ENCODE measurements at places on chromosomes 2 and 18. TPM values are rescaled to one million over a fixed set of nuclear protein-coding genes. Genes with fewer than 3 reads are reported as not detected.
A peak's percentile ranks its signal among the peaks of the same experiment; 100 is the strongest.

The LANCL1 gene
- total RNA-seq = 46.0 TPM

The CHRNG gene
- not detected for total RNA-seq

The ALPI gene
- not detected for total RNA-seq

The SKOR2 gene
- total RNA-seq = not detected

The KCNJ3 gene
- 0.62 TPM for total RNA-seq

The NEUROD1 gene
- not detected for total RNA-seq

The CDK15 gene
- total RNA-seq = 2.3 TPM

The BCL2 gene
- 47.3 TPM for total RNA-seq

The VWC2L gene
- total RNA-seq = not detected

The SLC19A3 gene
- 7.1 TPM for total RNA-seq

The OR6B2 gene
- total RNA-seq = 5.1 TPM

The LOXHD1 gene
- total RNA-seq = 0.89 TPM

The CHRND gene
- total RNA-seq = not detected

The PIEZO2 gene
- 26.8 TPM for total RNA-seq

The AMER3 gene
- total RNA-seq = not detected

The ARHGAP15 gene
- 119 TPM for total RNA-seq

The EFHD1 gene
- total RNA-seq = 41.9 TPM

The HOXD8 gene
- total RNA-seq = 11.9 TPM

- no peak for DNase-seq
Measured at GRCh38 chr2:212005085-212005671, 533.4 kb downstream of the ERBB4 start.

DNA sequence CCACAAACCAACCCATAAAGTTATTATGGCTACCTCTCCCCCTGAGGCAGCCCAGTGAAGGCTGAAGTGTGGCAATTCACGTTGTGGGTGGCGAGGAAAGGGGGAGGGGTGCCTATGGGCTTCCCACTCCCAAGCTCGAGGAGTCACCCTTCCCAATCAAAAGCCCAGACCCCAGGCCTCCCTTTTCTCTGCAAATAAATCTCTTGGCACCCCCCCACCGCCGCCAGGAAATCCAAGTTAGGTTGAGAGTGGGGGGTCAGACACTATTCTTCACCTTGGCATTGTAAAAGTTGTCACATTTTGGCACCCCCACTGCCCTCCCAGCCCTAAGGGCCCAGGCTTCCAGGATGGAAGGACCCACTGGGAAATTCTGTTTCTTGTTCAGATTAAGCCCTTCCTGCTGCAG is 6.9 kb downstream of the ANKRD53 start:
- DNase-seq = peak; percentile 51

DNA sequence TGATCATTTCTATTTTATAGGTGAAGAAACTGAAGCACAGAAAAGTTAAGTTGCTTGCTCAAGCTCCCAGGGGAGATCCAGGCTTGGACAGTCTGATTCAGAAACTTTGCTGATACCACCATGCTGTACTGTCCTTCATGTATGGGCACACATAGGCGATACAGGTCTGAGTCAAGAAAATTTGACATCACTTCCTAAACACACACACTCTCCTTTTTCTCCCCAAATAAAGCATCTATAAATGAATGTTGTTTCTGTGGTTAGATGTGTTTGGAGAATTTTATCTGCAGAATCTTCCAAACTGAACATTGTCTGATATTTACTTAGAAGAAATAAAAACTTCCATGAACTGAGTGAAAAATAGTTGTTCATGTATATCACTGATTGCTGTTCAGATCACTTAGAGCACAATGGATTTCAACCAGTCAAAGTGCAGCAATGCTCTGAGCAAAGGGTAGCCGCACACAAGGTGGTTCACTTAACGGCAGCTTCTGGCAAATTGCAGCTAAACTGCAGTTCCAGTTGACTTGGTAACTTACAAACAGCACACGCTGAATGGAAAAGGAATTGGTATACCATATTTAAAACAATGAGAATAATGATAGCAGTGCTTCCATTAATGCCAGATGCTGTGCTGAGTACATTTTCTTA is 10.0 kb upstream of the AGFG1 start:
- no peak for DNase-seq

DNA sequence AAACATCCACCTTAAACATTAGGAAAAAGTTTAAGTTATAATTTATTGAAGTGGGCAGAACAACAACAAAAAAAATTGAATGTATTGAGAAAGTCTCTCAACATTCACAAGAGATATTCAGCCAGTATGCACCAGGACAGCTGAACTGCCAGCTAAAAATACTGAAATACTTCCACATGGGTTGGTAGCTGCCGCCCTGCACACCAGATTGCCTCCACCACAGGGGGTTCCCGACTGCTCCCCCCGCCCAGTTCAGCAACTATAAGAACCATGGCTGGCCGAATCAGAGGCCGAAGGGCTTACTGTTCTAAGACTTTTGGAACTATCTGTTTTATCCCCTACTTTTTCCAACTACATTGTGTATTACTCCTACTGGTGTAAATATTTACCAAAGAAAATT is 150.0 kb upstream of the LRP1B start:
- no peak for DNase-seq

- DNase-seq = no peak
Measured at GRCh38 chr18:76318607-76319006, 176.4 kb downstream of the ZNF516 start.

GRCh38 chr2:181723731-181724130 is 43.4 kb upstream of the NEUROD1 start:
- DNase-seq = no peak

GRCh38 chr2:85719609-85720240 is 25.6 kb downstream of the GNLY start:
- DNase-seq = no peak

DNA sequence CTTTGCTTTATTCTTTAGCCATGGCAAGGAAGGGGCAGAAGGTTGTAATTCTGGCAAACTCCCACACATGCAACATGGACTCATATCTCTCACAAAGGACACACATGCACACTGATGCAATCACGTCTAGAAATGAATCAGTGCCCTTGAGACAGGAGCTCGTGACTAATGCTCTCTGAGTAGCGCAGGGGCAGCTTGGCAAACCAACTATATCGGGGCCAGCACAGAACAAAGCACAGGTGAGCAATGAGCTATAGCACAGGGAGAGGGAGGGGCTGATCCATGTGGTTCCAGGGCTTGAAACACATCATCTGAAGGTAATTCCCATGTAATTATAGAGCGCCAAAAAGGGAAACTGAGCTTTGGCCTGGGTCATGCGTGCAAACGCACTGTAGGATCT is 165.2 kb upstream of the KLF7 start:
- no peak for DNase-seq

GRCh38 chr2:86223927-86224560 is 24.8 kb downstream of the MRPL35 start:
- no peak for DNase-seq

GRCh38 chr2:133123393-133123792 is 444.9 kb downstream of the NCKAP5 start:
- no peak for DNase-seq

DNA sequence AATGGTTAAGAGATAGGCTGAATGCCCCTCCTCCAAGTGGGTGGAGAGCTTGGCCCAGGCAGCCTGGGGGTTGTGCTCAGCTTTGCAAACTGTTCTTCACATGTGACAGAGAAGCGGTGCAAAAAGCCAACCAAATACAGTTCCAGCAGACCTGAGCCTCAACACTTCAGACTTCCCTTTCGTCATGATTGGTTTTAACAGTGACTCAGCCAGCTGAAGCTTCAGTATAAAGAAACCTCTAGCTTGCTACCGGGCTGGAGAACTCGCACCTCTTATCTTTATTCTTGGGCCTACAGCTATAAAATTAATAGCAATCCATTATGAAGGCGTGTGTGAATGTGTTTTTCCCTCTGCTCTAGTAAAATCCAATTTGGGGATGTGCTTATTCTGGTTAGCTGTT is 20.0 kb downstream of the SETBP1 start:
- no peak for DNase-seq

DNA sequence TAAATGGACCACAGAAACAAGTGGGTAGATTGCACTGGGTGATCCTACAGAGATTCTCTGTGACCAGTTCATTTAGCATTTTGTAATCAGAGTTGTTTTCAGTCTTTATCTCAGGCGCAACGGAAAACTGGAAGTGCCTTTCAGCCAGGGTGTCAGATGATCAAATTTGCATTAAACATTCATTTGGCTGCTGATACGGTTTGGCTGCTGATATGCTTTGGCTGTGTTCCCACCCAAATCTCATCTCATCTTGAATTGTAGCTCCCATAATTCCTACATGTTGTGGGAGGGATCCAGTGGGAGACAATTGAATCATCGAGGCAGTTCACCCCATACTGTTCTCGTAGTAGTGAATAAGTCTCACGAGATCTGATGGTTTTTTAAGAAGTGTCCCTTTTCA is 1396.1 kb upstream of the TMEFF2 start:
- no peak for DNase-seq

- no peak for DNase-seq
Measured at GRCh38 chr18:2540575-2540974, 30.7 kb downstream of the METTL4 start.

DNA sequence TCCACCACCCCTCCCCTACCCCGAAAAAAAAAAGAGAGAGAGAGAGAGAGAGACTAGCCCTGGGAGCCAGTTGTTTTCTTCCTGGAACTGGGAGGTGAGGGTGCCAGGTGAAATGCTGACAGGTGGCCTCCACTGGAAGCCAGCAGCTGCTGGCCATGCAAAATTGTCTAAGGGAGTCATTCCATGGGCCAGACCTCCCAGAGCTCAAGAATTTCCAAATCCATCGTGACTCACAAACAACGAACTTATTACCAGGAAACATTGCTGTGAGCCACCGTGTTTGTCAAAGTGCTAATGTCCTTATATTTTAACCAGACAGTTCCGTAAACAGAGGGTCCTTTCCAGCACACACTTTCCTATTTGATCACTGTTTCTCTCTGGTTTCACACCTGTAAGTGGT is 68.5 kb upstream of the PID1 start:
- DNase-seq = no peak

GRCh38 chr2:119389615-119390306 is 23.0 kb downstream of the DBI start:
- peak; percentile 81 for DNase-seq

DNA sequence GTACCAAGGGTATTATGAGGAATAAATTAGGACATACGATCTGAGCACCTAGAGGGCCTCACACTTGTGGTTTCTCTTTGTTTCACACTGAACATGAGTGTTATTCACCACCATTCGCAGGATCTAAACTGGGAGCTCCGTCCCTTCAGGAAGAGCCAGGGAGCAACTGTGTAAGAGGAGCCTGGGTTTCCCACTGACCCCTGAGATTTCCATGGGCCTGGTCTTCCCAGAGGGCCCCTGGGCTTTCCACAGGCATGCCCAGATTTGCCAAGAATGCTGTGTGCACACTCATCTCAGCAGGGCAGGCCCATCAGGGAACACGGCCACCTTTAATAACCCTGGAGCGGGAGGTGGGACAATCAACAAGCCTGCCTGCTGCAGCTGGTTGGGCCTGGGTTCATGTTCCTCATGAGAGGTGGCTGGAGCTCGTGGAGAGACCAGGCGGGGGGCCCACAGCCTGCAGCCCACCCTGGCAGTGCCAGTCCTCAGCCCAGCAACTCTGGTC is 416.8 kb upstream of the MYT1L start:
- no peak for DNase-seq

DNA sequence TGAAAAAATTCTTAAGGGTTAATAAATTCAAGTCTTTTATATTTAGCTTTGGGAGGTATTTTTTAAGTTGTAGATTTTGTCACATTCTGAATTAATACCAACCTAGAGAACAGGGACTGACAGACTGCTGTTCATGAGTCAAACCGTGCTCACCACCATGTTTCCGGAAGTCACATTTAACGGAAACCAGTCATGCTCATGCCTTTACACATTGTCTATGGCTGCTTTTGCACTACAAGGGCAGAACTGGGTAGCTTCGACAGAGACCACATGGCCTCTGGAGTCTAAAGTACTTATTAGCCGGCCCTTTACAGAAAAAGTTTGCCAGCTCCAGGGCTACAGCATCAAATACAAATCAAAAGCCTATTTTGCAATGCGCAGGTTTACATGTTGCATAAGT is 33.3 kb downstream of the LONRF2 start:
- no peak for DNase-seq

DNA sequence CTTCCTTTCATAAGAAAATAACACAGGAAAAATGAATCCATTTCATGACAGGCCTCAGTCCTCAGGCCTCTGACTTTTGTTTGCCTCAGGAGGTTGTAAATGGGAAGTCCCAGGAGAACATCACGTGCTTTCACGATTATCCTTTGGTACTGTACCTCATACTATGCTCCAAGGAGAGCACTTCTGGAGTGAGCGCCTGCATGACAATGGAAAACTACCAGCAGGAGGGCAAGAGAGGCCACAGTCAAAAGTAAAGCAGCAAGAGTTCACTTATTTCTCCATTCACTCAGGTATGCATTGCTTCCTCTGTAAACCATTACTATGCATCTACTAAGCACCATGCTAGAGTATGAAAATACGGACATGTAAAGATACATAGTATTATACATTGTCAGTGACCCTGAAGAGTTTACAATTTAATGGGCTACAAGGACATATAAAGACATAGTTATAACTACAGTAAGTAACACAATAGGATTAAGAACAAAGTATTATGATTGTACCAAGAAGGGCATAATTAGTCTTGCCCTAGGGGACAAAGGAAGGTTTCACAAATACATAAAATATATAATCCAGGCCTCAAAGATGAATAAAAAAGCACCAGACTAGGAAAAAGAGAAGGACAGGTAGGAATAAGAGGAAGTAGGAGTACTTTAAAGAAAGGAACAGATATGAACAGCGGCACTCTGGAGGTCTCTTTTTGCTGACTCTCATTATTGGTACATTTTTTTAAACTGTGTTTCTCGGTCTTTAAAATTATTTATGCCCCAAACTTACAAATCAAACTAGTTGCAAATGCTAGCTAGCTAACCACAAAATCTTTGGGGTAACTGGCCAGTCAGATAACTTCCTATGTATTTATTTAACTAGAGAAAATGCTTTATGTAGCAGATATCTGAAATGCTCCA is 806.7 kb downstream of the NRXN1 start:
- no peak for DNase-seq

GRCh38 chr18:11511434-11512095 is 97.8 kb upstream of the SLC35G4 start:
- DNase-seq = no peak

- DNase-seq = no peak
Measured at GRCh38 chr18:69874058-69874457, 73.6 kb downstream of the CD226 start.

GRCh38 chr2:168053676-168054075 is 193.7 kb downstream of the STK39 start:
- no peak for DNase-seq

- no peak for DNase-seq
Measured at GRCh38 chr2:149816756-149817551, 229.4 kb upstream of the MMADHC start.

- DNase-seq = no peak
Measured at GRCh38 chr2:224723586-224724217, 7.5 kb upstream of the CCDC195 start.

DNA sequence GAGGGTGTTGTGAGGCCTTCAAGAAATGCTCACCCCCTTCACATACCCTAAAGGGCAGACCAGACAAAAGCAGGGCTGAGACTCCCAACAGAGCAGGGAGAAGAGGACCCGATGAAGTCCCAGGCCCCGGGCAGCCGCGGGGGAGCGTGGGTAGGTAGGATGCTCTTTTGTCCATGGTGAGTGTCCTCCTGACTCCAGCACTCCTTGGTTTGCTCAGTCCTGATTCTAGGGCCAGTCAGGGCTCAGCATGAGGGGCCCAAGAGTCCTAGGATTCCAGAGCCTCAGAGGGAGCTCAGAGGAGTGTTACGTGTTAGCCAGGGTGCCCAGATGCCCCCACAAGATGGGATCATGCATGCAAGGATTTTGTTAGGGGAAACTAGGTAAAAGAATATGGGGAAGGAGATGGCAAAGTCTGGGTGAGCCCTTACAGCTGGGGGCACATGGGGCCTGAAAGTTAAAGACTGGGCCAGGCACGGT is 64.8 kb downstream of the SMAD7 start:
- DNase-seq = no peak

All from sciatic nerve (tissue), 2 donors.